ENCODE measurements at places on chromosomes 3 and 15.
A peak's percentile ranks its signal among the peaks of the same experiment; 100 is the strongest.

DNA sequence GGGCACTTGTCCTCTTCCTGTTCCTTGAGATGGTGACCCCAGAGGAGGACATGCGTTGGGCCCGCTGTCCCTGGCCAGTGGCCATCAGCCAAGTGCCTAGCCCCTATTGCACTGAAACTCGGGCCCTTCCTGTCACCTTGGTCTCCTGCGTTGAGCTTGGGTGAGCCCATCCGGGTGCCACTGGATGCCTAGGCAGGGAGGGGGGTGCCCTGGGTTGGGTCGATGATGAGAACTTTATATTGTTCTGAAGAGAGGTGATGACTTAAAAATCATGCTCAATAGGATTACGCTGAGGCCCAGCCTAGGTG, 221.8 kb downstream of the SNRPN start:
- no peak for DNase-seq

- DNase-seq: no peak
Measured at GRCh38 chr3:15645740-15646501, 44.4 kb downstream of the BTD start.

GRCh38 chr3:187987924-187988323, 166.0 kb upstream of the LPP start:
- DNase-seq: no peak

DNA sequence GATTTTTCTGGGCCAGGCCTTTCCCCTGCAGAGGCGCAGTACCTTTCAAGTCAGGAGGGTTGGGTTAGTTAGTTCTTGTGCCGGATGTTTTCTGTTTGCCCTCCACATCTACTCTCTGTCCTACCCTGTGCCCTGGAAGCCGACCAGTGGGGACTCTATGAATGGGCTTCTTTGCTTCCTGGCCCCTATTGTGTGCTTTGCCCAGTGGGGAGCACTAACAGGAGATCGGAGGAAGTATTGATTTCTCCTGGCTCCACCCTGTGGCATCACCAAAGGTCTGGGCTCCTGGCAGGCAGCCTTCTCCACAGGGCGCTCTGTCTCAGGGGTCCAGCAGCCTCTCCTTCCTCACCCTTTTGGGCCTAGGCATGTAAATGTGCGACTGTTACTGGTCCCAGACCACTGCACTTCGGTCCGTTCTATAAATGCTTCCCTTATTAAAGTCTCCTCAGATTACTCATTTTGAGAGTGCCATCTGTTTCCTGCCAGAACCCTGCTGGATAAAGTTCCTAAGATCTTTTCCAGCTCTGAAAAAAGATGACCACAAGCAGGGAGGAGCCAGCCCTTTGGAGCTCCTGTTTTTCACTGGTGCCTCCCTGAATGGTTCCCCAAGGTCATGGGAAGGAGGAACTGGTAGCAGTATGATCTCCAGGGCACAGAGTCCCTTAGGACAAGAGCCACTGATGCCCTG, 44.5 kb downstream of the CTDSPL start:
- no peak for DNase-seq

DNA sequence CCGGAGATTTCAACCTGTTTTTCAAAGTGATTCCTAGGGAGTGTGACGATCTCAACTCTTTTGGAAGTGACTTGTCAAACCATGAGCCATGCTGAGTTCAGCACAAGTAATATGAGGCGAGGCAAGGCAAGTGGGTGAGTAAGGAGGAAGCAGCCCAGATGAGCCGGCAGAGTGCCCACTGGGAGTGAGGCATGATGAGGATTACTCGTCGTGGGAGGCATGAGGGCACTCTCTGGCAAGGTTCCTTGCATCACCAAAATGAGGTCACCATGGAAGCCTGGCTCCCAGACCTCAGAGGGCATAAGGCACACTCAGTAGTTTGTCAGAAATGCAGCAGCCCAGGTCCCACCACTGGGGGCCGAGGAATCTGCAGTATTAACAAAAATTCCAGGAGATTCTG, 636.1 kb downstream of the MAGI1 start:
- DNase-seq: no peak

DNA sequence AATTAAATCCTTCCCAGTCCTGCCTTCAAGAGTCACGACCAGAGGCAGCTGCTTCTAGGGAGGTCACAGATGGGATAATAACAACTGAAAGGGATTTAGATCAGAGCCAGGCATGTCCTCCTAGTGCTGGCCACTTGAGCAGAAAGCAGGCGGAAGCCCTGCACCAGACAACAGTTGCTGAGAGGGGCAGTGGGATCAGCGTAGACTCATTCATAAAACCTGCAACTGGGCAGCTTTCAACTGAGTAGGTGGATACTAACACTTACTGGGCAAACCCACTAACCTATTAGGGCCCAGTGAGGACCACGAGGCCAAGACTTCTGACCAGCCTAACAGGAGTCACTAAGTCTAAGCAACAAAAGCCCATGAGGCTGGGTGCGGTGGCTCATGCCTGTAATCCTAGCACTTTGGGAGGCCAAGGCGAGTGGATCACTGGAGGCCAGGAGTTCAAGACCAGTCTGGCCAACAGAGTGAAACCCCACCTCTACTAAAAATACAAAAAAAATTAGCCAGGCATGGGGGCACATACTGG, 67.0 kb downstream of the DAPK2 start:
- DNase-seq: no peak

- no peak for DNase-seq
Measured at GRCh38 chr3:189780546-189781270, 149.5 kb downstream of the TP63 start.

DNA sequence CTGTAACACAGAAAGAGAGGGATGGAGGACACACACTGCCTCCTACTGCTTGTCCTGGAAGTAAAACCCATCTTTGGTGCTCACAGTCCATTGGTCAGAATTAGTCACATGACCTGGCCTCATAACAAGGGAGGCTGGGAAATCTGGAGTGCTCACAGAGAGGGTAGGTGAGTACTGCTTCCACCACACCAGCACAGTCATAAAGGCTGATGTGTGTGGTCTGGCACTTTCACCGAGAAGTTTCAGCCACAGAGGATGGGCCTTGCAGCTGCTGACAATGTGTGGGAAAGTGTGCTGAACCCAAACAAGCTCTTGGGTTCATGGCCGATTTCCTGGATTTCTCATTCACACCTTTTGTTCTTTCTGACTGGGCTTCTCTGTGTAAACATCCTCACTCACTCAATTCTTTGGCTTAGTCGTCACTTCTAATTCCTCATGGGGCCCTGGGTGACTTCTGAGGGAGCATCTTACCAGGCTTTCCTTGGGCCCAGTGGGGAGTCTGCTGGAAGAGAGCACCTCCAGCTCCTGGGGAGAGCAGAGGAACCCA, 100.7 kb downstream of the ASB7 start:
- no peak for DNase-seq

GRCh38 chr3:81592101-81592500, 169.3 kb downstream of the GBE1 start:
- no peak for DNase-seq

DNA sequence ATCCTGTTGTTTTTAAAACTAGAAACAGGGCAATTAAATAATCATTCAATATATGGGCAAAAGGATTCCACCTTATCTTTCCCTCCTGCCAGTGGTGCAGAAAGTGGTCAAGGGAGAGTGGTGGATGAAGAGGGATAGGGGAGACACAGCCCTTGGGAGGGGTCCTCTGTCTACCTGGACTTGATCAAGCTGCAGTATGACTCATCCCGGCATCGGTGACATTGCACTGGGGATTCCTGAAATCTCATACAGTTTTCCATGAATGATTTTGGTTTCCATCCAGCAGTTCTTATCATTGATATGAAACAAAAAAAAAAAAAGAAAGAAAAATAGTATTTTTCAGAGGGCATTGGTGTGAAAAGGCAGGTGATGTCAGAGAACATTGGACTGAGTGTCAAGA, 62.9 kb downstream of the CMTM8 start:
- no peak for DNase-seq

GRCh38 chr3:40843851-40844548, 319.2 kb downstream of the ZNF621 start:
- no peak for DNase-seq

- no peak for DNase-seq
Measured at GRCh38 chr3:187041362-187042307, 97.7 kb downstream of the RPL39L start.

- no peak for DNase-seq
Measured at GRCh38 chr15:36329592-36329991, 249.8 kb upstream of the CDIN1 start.

DNA sequence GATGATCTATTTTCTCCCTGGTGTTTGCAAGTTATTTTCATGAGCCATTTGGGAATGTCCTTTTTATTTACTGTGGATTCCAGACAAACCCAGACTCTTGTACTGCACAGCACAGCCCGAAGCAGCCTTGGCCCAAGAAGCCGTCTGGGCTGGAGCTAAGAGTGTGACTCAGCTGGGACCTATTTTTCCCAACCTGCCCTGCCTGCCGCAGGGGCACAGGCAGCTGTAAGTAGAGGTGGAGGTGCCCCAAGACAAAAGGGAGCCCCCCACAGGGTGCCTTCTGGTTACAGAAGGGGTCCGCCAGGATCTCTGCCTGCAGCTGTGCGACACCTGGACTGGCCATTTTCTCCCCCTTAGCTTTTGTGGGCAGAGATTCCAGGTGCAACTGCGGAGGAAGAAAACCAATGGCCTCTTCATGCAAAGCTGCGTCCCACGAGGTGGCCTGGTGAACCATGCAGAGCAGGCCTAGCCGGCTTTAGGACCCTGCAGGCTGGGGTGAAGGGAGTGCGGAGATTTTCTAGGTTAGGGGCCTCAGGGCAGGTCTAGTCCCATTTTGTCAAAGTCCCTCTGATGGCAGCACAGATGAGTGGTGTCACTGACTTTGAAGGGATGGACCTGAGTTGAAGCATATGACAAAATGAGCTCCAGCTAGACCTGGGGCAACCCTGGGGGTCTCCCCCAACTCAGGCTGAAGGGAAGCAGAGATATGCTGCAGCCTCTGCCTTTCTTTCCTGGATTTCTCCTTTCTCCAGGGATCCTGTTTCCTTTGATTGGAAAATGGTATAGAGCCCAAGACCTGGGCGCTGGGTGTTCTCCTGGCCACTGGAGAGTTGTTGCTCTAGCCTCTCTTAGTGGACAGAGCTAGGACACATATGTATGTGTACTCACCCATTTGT, 131.2 kb downstream of the KLF13 start:
- peak; percentile 23 for DNase-seq

GRCh38 chr3:56790016-56790821, 11.5 kb downstream of the ARHGEF3 start:
- DNase-seq: no peak

- no peak for DNase-seq
Measured at GRCh38 chr3:87206070-87206469, 21.0 kb upstream of the CHMP2B start.

- no peak for DNase-seq
Measured at GRCh38 chr3:134650431-134651346, at the start of gene KY. Gene KY, minus strand, starts transcription at chr3:134651022. Its CDS starts 62 bp downstream, at chr3:134650960.

DNA sequence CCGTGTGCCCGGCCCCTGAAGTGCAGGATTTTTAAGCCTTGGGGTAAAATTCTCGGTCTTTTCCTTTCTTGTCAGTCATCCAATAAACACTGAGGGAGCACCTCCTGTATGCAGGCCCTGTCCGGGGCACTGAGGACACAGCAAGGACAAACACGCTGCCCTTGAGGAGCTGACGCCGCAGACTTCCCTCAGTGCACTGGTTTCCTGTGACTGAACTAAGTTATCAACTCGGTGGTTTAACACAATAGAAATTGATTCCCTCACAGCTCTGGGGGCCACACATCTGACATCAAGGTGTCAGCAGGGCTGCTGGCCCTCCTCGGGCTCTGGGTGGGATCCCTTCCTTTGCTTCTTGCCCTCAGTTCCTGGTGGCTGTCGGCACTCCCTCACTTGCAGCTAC, 65.1 kb downstream of the ZNF445 start:
- DNase-seq: no peak

- DNase-seq: no peak
Measured at GRCh38 chr3:177822681-177823096, 625.4 kb upstream of the TBL1XR1 start.

DNA sequence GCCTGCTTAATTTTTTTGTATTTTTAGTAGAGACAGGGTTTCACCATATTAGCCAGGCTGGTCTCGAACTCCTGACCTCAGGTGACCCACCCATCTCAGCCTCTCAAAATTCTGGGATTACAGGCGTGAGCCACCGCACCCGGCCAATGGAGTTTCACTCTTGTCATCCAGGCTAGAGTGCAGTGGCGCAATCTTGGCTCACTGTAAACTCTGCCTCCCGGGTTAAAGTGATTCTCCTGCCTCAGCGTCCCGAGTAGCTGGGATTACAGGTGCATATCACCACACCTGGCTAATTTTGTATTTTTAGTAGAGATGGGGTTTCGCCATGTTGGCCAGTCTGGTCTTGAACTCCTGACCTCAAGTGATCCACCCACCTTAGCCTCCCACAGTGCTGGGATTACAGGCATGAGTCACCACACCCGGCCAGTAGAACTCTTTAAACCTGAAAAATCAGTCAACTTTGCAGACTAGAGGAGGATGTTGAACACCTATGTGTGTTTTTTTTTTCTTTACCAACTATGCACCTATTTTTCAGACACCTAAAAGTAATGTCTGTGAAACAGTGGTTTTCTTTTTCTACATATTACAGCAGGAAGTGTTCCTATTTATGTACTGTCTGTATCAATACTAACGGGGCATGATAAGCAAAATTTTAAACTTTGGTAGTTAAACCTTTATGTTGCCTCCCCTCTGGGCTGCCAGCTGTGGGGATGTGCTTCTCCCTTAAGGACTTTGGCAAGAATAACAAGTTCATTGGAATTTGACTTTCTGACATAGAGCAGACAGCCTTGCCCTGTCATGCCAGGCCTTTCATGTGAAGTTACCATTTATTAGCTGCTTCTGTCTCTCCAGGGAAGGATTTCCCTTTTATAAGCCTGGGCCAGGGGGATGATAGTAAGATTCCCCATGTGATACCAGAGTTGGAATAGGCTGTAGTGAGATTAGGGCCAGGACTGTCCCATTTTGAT, 8.1 kb downstream of the ARIH2 start:
- no peak for DNase-seq

DNA sequence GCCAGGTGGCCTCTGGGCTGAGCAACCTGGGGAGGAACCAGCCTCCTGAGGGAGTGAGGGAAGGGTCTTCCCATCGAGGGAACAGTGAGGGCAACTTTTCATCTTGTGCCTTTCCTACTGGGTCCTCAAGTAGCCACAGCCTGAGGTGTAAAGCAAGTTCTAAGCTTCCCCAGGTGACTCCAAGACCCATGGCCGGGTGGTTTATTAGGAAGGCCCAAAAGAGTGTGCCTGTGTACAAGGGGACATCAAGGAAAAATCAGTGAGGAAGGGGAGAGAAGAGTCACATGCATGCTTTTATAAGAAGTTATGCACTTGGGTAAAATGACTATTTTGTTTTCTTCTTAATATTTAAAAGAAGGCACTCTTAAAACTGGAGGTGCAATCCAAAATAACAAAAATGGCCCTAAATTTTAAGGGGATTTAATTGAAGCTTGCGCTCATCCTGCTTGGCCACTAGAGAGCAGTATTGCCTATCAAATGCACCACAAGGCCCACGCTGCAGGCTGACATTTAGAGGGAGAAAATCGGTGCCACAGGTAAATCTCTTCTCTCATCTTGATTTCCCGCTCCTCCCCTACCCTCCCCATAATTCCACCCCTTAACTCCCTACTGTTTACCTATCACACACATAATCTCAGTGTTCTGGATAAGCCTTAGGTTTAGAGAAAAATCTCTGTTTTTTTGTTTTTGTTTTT, 6.7 kb downstream of the NANOGP8 start:
- DNase-seq: no peak

GRCh38 chr3:70729845-70730244, 417.4 kb upstream of the MDFIC2 start:
- no peak for DNase-seq

Measured in activated CD4-positive, CD25-positive, alpha-beta regulatory T cell treated with anti-CD3 and anti-CD28 coated beads, Interleukin-2, amount 50 U/mL, for 72 hours (primary cell).